ENCODE measurements at places on chromosomes 13 and 19.

DNA sequence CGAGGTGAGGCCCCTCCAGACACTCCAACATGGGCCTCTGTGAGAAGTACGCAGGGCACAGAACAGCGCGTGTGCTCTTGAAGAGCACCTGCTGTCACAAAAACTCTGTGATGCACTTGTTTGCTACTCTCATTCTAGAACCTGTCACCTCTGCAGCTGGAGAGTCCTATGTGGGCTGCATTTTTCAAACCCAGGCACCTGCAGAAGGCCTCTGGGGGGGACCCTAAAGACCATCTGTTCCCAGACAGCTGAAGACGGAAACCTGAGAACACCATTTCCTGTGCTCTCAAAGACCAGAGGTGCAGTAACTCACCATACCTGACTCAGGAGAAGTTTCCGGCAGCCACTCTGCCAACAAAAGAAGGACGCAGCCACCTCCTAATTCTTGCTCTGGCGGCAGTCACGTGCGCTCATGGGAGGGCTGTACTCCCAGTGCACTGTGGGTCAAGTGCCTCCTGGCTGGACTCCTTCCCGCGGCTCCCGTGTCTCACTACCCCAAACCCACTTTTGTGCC, 28.1 kb downstream of the RANBP3 start:
- no peak for DNase-seq

DNA sequence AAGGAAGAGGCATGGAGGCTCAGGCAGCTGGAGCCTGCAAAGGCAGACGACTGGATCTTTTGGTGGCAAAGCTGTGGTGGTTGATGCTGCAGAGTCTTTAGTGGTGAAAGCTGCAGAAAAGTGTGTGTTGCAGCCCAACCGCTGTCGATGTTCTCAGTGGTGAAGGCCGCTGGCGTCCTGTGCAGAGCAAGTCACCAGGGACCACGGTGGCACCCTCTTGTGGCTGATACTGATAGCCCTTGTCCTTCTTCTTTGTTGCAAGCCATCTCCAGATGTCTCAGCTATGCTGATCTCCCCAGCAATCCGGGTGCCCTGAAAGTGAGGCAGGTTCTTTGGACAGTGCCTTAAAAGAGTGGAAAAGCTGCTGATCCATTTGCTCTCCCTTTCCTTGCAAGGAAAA, 610.9 kb upstream of the PCDH9 start:
- DNase-seq = no peak

- DNase-seq = no peak
These were observed 729.0 kb downstream of the FGF9 start for GRCh38 chr13:22399801-22400420.

DNA sequence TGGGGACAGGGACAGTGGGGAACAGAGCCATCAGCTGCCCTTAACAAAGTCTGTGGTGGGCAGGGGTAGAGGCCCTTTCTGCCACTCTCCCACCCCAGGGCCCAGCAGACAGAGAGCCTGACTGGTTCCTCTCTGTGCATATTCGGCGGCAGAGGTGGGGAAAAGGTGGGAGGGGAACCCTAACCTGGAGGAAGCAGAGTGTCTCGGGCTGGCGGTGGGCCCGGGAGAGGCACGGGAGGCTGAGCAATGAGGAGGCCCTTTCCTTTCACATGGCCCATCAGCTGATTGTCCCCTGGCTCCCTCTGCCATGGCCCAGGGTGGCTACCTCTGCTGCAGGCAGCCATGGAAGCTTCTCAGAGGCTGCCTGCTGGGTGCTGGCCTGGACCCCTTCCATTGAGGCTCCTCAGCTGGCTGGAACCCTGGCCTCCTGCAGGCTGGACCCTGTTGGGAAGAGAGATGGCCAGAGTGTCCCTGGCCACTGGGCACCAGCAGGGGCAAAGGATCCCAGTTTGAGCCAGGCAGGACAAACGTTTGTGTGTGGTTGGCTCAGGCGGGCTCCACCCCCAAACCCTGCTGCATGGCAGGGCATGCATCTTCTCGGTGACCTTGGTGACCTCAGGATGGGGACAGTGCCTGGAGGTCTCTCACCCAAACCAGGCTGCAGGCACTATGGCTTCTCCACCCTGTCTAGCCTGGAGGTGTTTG, 202.8 kb upstream of the ZNF536 start:
- no peak for DNase-seq

DNA sequence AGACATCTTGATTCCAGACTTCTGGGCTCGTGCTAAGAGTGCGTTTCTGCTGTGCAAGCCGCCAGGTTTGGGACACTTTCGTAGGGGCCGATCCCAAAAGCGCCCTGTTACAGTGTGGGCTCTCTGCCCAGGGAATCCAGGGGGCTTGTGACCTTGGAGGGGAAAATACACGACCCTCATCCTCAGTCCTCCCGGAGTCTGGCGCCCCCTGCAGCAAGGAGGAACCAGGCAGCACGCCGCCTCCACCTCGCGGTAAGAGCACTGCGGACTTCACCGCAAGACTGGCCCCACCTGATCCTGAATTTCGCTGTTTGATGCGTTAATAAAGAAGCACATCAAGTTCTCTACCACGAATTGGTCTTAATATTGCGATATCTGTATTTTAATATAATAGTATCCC, 5.2 kb downstream of the POLRMT start:
- DNase-seq = peak; percentile 7

DNA sequence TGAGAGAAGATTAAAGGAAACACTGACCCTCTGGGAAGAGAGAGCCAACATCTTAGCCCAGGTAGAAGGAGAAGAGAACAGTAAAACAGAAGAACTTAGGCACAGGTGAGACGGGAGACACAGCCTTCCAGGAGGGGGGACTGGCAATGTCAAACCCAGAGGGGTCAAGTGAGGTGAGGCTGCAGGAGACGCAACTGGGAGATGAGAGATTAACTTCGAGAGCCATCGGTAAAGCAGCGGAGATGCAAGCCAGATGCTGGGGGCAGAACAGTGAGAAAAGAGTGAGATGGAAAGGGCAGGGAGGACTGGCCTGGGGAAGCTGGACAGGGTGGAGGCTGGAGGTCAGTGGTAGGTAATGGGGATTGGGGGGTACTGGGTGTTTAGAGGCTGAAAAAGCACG, 5.2 kb downstream of the INSR start:
- no peak for DNase-seq
